Tongue (tissue), 3 donors: ENCODE measurements at places on chromosomes 13 and 19. TPM values are rescaled to one million over a fixed set of nuclear protein-coding genes. Genes with fewer than 3 reads are reported as not detected.

The NLRP11 gene
- total RNA-seq = not detected

The NMRK2 gene
- total RNA-seq = 97.1 TPM

The ZNF763 gene
- total RNA-seq = 4.4 TPM

The N4BP2L1 gene
- 13.5 TPM for total RNA-seq

DNA sequence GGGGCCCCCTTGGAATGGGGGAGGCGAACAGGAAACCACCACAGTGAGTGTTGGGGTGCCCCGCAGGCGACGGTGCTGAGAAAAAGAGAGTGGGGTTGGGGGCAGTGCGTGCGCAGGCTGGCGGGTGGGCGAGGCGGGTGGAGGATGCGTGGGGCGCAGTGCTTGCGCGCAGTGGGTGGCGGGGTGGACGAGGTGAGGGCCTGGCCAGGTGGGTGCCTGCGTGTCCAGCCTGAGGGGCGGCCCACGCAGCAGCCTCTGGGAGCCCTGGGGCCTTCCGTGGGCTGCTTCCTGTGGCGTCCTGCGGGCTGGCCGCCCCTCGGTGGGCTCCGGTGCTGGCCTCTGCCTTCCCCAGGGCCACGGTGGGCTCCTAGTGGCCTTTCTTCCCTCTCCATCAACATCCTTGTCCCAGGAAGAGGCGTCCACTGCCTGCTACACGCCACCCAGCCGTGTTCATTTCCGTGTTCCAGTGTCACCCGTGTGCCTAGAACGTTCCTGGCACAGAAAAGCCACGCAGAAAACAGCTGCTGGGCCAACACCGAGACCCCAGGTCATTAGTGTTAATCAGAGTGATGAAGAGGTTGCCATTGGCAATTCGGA, 7.1 kb downstream of the ATP11A start:
- no peak for DNase-seq

DNA sequence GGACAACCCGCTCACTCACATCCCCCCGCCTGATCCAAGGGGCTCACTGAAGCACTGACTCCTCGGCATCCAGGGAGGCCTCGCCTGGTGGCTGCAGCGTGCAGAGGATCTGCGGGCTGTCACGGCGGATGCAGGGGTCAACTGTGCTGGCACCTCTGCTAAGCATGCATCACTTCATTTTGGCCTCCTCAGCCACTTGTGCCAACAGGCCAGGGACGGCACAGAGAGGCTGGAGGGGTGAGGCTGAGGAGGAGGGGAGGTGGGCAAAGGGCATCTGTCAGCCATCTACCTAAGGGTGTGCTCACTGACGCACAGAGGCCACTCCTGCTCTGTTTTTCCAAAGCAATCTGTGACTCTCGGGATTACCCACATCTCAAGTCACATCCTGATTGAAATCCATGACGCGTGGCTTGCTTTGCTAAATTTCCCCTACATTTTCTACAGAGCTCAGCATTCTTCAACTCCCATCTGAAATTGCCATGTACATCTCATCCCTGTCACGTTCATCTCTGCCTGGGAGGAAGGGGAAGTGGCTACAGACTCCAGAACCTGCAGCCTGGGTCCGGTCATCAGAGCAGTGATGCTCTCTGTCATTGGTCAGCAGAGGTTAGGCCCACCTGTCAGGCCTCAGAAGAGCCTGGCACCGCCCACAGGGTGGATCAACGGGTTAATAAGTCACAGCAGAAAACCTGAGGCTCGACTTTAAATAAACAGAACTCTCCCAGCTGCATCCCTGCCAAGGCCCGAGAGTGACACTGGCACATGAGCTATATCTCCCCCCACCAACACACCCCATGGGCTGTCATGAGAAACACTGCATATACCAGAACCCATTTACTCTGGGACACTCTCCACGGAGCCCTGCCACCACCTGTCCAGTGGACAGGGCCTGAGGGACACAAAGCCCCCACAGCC, 17.6 kb downstream of the ELL start:
- peak; percentile 76 for DNase-seq

- DNase-seq = no peak
These were observed 1.2 kb downstream of the MRI1 start for GRCh38 chr19:13765395-13766094.

DNA sequence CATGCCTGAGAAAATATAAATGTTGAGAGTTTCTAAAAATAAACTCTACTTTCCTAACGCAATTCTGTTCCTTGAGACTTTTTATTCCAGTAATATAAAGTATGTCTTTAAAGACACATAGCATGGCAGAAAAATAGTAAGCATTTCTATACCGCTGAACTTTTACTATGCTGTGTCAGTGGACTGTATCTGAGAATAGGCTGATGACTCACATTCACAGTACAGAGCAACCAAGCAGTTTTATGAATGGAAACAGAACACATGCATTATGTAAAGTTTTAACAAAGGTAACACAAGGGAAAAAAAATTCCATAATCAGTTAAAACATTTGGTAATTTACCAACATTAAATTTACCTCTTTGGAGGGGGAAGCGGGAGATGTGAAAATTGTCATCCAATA, 38.4 kb downstream of the ZDHHC20 start:
- no peak for DNase-seq

DNA sequence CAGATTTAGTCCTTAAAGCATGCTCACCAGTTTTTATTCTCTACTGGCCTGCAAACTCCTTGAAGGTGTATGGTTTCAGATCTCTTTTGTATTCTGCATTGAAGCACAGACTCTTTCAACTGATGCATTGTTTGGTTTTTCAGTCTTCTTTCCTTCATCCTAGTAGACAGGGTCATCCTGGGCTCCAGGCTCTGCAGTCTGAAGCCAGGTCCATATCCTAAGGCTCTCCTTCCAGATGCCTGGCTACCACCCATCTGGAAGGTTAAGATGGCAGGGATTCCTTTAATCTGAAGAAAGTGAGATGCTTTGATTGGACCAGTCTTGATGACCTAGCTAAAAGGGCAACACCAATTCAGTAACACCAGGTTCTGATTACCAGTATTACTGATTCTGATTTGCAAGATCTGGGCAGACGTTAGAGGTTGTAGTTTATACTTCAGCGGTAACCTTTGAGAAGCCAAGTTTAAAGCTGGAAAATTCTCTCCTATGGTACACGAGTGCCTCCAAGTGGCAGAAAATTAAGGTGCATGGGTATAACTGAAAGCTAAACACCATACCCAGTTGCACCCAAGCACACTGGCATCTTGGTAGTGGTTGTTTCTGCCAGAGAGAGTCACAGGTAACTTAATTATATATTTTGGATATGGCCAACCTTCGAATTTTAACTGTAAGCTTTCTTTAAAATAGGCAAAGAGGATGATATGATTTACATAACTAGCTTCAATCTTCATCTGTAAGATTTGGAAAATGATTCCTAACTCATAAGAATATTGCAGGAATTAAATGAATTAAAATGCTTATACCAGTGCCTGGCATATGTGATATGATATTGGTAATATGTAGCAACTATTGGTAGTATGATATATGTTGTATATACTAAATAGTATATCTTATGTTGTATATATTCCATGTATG, 1651.9 kb upstream of the MIR17HG start:
- DNase-seq = peak; percentile 67

DNA sequence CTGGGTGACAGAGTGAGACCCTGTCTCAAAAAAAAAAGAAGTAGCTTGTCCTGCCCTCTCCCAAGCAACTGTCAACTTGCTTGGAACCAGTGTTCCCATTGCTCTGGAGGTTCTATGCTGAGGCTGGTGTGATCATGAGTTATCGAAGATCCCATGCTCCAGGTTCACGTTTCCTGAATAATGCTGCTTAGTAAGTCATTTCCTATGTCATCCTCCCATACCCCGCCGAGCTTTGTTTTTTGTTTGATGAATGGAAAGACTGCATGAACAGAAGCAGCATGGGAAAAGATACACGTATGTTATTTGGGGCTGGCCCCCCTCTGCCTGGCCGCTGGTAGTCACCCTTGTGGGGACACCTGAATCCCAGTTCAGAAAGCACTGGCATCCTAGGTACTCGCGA, 11.3 kb downstream of the SLC25A42 start:
- DNase-seq = no peak

DNA sequence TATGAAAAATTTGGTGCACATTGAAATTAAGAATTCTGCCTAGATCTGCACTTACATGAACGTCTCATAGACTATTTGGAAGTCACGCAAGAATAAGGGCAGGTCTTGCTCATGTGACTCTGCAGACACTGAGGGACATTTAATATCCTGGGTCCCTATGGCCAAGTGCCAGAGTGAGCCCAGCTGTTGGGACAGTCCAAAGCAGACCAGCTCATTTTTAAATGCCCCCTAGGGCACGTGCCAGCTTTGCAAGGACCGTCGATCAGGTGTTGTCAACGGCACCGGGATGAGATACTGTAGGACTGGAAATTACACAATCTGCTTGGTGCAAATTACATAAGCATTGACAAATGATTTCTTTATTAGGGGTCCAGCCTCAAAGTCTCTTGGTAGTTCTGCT, 293.6 kb downstream of the TEX29 start:
- peak; percentile 56 for DNase-seq

DNA sequence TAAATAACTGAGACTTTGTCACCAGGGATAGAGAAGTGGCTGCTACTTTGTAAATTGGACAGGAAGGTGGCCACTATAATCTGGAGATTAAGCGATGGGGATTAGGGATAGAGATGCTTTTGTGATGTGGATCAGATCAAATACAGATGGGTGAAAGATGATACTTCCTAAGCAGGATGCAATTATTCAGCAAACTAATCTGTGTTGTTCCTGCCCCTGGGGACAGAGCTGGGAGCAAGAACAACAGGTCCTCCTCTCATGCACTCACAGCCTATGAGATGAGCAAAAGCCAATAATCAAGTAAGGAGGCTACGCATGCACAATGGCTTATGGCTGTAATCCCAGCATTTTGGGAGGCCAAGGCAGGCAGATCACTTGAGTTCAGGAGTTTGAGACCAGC, 4.6 kb downstream of the RGL3 start:
- DNase-seq = no peak

DNA sequence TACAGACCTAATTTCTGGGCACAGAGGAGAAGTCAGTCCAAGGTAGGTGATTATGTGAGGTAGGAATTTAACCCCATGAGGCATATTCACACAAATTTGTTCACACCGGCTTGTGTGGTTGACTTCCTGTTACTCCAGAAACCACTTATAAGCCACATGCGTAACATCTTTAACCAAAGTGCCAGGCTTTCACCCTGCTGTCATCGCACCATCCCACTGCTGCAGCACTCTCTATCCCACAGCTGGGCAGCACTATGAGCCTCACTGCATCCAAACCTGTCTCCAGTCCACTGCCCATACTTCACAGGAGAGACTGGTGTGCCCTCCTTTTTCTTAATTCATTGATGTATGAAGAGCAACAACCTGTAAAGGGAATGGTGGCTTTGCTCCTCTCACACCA, 128.2 kb upstream of the ARGLU1 start:
- no peak for DNase-seq
